ENCODE measurements at places on chromosomes 11 and 22. TPM values are rescaled to one million over a fixed set of nuclear protein-coding genes. Genes with fewer than 3 reads are reported as not detected.
A peak's percentile ranks its signal among the peaks of the same experiment; 100 is the strongest.

DNA sequence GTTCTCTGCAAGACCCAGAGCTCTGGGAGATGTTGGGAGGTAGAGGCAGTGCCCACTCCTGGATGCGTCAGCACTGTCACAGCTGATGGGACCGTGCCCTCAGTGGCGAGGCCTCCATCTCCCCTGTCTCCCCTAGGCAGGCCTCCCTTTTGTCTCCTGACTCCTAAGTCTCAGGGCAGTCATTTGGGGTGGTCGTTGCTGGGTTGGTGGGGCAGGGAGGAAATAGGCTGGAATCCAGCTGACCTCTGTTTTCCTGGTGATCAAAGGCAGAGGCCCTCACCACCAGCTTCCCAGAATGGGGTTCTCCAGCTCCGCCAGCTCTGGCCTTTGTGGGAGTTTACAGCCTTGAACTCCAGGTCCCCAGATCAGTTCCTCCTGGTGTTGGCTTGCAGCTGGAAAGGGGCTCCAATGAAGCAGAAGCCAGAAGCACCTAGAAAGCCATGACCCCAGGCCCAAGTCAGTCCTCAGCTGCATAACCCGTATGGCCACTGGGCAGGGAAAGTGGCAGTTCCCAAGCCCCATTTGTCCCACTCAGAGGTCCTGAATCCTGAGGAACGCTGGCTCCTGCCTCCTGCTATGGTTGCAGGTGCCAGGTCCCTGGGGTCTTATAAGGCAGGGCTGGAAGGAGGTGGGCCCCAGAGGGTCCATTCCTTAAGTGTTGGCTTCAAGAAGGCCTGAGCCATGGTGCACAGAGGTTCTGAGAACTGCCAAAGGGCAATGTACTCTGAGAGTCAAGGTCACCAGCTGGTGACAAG, 7.3 kb upstream of the FXYD2 start:
- peaks cover 3% of the 10 kb centered on the region for H3K27me3 ChIP-seq
- no peaks in the 10 kb centered on the region for H3K36me3 ChIP-seq
- H3K4me1 ChIP-seq: peaks cover 22% of the 10 kb centered on the region
- no peak overlapping the region for H3K27ac ChIP-seq
- no peak overlapping the region for H3K4me3 ChIP-seq

GRCh38 chr11:1928470-1928890, 9.0 kb downstream of the TNNT3 start:
- H3K4me1 ChIP-seq: no peaks in the 10 kb centered on the region
- H3K27me3 ChIP-seq: no peaks in the 10 kb centered on the region

- DNase-seq: no peak
- H3K27me3 ChIP-seq: no peaks in the 10 kb centered on the region
- no peaks in the 10 kb centered on the region for H3K4me1 ChIP-seq
These were observed 184.0 kb upstream of the GUCY1A2 start for GRCh38 chr11:107202241-107202640.

GRCh38 chr11:8963569-8964323, 496 bp downstream of the TMEM9B start:
- peaks cover 37% of the 10 kb centered on the region for H3K4me1 ChIP-seq
- H3K27me3 ChIP-seq: no peaks in the 10 kb centered on the region
- peaks cover 7% of the 10 kb centered on the region for H3K36me3 ChIP-seq
- peak; percentile 92 for DNase-seq
- peak overlapping the region; percentile 97 for H3K27ac ChIP-seq

DNA sequence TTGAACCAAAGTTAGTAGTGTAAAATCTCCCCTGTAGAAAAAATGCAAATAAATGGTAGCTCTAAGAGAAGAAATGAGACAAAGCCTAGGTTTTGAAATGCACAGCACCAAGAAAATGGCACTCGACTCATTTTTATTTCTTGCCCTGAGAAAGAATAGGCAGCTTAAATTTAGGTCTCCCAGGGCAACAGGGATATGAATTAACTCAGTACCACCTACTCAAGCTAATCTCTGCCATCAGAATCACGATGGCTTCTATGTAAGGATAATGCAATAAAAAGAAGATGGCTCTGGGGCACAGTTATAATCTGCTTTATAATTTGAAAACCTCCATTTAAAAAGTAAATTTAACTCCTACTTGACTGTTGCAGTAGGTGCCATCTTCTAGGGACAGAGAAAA, 1784.3 kb downstream of the LRRC4C start:
- no peak for DNase-seq
- no peaks in the 10 kb centered on the region for H3K27me3 ChIP-seq
- no peaks in the 10 kb centered on the region for H3K36me3 ChIP-seq
- H3K27ac ChIP-seq: no peak overlapping the region

GRCh38 chr11:7515447-7515886, 1.7 kb downstream of the PPFIBP2 start:
- H3K27ac ChIP-seq: no peak overlapping the region
- H3K27me3 ChIP-seq: no peaks in the 10 kb centered on the region
- DNase-seq: no peak
- H3K4me1 ChIP-seq: peaks cover 29% of the 10 kb centered on the region

DNA sequence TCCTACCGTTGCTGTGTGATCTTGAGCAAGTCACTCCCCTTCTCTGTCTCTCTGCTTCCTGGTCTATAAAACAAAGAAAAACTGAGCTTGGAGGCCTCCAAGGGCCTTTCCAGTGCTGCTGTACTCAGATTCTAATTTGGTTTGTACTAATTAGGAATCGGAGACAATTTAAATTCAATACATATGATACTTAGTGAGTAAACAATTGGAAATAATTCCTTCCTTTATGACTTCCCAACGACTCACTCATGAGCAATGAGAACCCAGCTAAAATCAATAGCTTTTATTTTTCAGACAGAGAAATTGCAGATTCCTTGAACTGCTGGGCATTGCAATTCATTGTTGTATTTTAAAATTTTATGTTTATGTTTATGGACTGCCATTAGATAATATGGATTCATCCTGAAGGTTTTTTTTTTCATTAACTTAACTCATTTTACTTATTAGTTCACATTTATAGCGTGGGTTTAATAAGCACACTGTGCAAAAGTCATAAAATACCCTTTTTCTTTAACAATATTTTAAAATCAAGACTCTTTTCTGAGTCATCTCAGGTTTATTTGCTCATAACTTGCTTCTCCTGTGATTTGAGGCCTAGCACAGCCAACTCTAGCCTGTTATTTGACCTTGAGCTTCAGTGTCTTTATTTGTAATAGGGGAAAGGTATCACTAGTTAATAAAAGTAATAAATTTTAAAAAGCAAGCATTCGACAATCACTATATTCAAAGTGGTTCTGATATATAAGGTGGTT, 95.8 kb downstream of the TP53I11 start:
- DNase-seq: no peak
- no peaks in the 10 kb centered on the region for H3K36me3 ChIP-seq
- H3K27ac ChIP-seq: no peak overlapping the region
- no peak overlapping the region for H3K4me3 ChIP-seq
- H3K4me1 ChIP-seq: no peaks in the 10 kb centered on the region

GRCh38 chr22:44102856-44103255, 77.9 kb upstream of the PARVG start:
- H3K4me1 ChIP-seq: no peaks in the 10 kb centered on the region
- no peak overlapping the region for H3K27ac ChIP-seq
- no peaks in the 10 kb centered on the region for H3K27me3 ChIP-seq
- peaks cover 26% of the 10 kb centered on the region for H3K36me3 ChIP-seq
- DNase-seq: peak; percentile 24

GRCh38 chr22:27816552-27816951, 15.0 kb upstream of the MN1 start:
- DNase-seq: no peak
- H3K36me3 ChIP-seq: no peaks in the 10 kb centered on the region
- H3K4me1 ChIP-seq: no peaks in the 10 kb centered on the region
- H3K27me3 ChIP-seq: no peaks in the 10 kb centered on the region

DNA sequence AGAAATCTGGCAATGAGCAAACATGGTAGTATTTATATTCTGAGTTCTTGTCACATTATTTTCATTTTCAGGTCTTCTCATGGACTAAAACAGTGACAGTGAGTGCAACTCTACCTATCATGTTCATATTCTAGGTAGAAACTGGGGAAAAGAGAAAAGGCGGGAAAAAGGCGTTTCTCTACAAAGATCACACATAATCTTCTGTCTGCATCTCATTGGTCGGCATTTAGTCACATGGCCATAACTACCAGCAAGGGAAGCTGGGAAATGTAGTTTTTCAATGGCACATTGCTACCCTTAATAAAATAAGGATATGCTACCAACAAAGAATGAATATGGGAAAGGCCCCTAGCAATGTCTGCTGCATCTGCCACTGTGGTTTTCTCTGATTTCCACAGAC, 57.6 kb upstream of the B3GAT1 start:
- H3K36me3 ChIP-seq: no peaks in the 10 kb centered on the region
- DNase-seq: no peak
- H3K4me1 ChIP-seq: no peaks in the 10 kb centered on the region
- H3K27ac ChIP-seq: no peak overlapping the region
- H3K4me3 ChIP-seq: no peak overlapping the region

DNA sequence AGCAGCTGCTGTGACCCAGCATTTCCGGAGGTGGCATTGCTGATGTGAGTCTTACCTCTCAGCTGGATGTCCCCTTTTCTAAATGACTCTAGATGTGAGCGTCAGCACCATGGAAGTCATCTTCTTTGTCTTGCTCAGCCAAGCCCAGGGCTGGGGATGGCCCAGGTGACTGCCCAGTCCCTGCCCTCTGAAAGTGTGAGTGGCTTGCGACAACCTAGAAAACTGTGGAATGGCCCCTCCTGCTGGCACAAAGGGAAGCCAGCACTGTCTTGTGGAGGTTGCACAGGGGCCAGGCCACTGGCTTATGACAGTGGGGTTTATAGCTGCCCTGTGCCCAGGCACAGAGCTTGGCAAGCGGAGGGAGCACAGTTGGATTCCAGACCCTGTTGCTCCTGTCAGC, 6.2 kb downstream of the TUB start:
- no peak overlapping the region for H3K4me3 ChIP-seq
- no peak for DNase-seq
- no peak overlapping the region for H3K27ac ChIP-seq

DNA sequence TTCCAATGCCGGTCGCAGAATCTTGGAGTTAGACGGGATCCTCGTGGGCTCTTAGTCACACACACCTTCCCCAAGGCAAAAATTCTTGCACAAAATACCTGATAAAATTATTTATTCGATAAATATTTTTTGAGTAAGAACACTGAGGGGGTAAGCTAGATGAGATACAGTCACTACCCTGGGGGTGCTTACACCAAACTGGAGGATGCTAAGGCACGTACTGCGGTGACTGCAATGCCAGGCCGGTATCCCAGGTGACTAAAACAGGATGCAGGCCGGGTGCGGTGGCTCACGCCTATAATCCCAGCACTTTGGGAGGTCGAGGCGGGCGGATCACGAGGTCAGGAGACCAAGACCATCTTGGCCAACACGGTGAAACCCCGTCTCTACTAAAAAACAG, 1.7 kb upstream of the MRTFA start:
- H3K4me3 ChIP-seq: no peak overlapping the region
- DNase-seq: no peak
- H3K36me3 ChIP-seq: no peaks in the 10 kb centered on the region
- no peaks in the 10 kb centered on the region for H3K27me3 ChIP-seq
- H3K27ac ChIP-seq: no peak overlapping the region

Gene CCDC87
- total RNA-seq: 0.50 TPM

Gene POU2AF3
- total RNA-seq: 3.4 TPM

Gene TMEM121B
- 0.97 TPM for total RNA-seq

Measured in lower lobe of right lung (tissue), 2 donors.